Activated T-helper 17 cell treated with anti-CD3 and anti-CD28 coated beads, Interleukin-2, amount 50 U/mL, for 72 hours (primary cell): ENCODE measurements at places on chromosomes 3 and 15.
A peak's percentile ranks its signal among the peaks of the same experiment; 100 is the strongest.

DNA sequence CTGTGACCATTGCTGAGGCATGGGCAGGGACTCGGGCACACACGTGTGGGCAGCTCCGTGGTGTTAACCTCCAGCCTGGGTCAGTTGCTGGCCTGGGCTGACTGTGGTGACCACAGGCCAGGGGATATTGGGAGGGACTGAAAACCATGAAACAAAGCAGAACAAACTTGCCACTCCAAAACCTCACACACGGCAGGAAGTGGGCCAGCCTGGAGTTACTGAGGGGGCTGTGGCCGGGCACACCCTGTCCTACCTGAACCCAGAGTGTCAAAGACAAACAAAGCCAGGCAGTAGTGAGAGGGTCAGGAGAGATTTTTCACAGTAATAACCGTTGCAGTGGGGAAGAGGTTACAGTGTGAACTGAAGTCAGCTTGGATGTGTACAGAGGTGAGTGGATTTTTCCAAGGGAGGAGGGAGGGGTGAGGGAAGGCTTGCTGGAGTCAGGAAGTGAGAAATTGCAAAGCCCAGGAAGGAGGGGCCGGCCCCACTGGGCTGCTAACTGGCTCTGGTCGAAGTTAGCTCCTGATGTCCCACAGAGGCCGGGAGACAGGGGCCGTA is 40.0 kb upstream of the ATP10A start:
- ATAC-seq: no peak

GRCh38 chr3:138373087-138373735 is 24.8 kb downstream of the MRAS start:
- no peak for ATAC-seq

DNA sequence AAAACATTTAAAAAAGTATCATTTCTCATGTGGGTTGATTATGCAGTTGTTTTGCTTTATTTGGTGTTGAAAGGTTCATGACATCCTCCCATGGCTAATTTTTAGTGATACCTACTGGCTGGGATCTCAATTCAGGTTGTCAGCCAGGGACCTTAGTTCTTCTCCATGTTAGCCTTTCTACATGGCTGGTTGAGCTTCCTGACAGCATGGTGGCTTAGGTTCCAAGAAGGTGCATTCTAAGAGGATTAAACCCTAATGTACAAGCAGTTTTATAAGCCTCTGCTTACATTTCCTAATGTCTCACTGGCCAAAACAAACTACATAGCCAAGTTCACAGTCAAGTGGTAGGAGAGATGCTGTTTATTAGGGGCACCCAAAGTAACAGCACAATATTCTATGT is 9.4 kb upstream of the TM6SF1 start:
- ATAC-seq: no peak

GRCh38 chr3:134938029-134938525 is 143.0 kb downstream of the EPHB1 start:
- ATAC-seq: no peak

DNA sequence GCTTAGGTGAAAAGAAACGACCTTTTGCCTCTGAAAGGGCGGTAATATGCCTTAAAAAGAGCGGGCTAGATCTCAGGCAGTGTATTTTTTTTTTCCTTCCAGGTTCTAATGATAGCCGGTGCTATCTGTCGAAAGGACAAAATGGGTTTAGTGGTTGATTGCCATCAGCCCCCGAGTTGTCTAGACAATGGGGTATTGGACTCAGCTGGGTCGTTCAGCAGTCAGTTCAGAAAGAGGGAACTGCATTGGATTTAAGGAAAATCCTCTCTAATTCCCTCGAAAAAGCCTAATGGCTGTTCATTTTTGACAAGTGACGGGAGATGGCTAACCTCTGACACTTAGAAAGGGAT is 728 bp downstream of the EIF2B5 start:
- ATAC-seq: no peak

- peak; percentile 20 for ATAC-seq
These were observed 524 bp downstream of the IGF1R start for GRCh38 chr15:98648654-98649471.

DNA sequence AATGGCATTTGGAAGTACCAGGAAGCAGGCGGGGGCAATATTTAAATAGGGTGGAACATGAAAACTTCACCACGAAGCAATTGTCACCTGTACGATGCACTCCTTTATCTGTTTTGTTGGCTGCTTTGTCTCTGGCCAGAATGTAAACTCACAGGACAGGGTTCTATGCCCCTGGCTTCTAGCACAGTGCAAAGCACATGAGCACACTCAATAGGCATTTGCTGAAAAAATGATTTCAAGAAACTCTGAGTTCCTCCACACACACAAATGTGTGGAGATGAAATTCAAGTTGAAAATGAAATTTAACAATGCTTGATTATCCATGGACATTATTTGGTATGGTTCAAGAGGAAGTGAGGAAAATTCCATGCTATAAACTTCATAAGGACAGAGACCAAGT is 229.6 kb upstream of the FEZF2 start:
- ATAC-seq: no peak

DNA sequence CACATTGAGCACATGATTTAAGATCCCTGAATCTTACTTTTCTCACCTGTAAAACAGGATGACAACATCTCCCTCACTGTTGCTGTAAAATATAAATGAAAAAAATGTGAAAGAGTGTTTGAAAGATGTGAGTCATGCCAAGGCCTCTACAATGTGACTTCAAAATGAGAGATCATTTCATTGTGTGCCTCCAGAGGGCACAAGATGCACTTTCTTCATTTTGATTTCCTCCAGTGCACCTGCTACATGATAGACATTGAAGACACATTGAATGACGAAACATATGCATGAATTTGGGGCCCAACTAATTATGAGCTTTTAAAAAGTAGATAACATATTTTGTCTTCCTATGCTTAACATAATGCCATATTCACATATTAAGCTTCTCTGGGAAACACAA is 170.3 kb downstream of the MOBP start:
- peak; percentile 31 for ATAC-seq

GRCh38 chr3:175729466-175729865 is 870.3 kb downstream of the NAALADL2 start:
- no peak for ATAC-seq

GRCh38 chr15:74995182-74995778 is at the start of gene SCAMP5:
Gene SCAMP5, plus strand, starts transcription at chr15:74995563. Its CDS starts 16,277 bp downstream, at chr15:75011840.
- ATAC-seq: peak; percentile 98
